ENCODE measurements at places on chromosomes 16 and 17. TPM values are rescaled to one million over a fixed set of nuclear protein-coding genes. Genes with fewer than 3 reads are reported as not detected.

- no peak for DNase-seq
Observed at GRCh38 chr16:78430281-78430680, 330.8 kb downstream of the WWOX start.

Gene CCDC92B
- total RNA-seq = 0.05 TPM

- no peak for DNase-seq
Observed at GRCh38 chr17:37322826-37323561, 52.8 kb upstream of the C17orf78 start.

Gene PRPSAP1
- total RNA-seq = 128 TPM

GRCh38 chr16:66332634-66333610 is 33.6 kb upstream of the CDH5 start:
- no peak for DNase-seq

- DNase-seq = no peak
Observed at GRCh38 chr16:75541236-75541635, 5.3 kb upstream of the CHST5 start.
